ENCODE measurements at places on chromosomes 12 and 14. TPM values are rescaled to one million over a fixed set of nuclear protein-coding genes. Genes with fewer than 3 reads are reported as not detected.

DNA sequence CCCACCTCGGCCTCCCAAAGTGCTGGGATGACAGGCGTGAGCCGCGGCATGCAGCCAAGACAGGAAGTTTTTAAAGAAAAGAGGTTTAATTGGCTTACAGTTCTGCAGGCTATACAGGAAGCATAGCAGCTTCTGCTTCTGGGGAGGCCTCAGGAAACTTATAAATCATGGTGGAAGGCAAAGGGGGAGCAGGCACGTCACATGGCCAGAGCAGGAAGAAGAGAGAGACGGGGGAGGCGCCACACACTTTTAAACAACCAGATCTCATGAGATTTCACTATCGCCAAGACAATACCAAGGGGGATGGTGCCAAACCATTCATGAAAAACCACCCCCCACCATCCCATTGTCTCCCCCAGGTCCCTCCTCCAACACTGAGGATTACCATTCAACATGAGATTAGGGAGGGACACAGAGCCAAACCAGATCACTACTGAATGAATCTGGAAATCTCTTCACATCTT is 14.1 kb downstream of the CCDC63 start:
- H3K4me3 ChIP-seq, result no peak overlapping the region
- DNase-seq, result peak; percentile 93
- peak overlapping the region; percentile 98 for H3K27ac ChIP-seq
- H3K4me1 ChIP-seq, result peaks cover 46% of the 10 kb centered on the region
- H3K27me3 ChIP-seq, result no peaks in the 10 kb centered on the region

GRCh38 chr12:128794661-128795529 is 28.9 kb downstream of the SLC15A4 start:
- H3K27me3 ChIP-seq, result no peaks in the 10 kb centered on the region
- H3K4me1 ChIP-seq, result peaks cover 17% of the 10 kb centered on the region
- DNase-seq, result no peak

DNA sequence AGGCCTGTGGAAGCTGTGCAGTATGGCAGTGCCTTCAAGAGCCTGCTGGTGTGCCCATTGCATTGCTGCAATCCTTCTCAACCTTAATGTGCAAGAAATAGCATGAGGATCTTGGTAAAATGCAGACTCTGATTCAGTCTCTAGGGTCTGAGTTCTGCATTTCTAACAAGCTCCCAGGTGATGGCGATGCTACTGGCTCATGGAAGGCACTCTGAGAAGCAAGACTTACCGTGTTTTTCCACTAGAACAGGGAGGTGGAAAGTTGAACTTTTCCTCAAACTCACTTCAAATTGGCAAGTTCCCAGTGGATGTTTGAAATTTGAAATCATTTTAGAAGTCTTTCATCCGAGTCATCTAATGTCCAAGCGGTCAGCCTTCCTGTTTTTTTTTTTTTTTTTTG is 55.5 kb downstream of the MYRFL start:
- no peak overlapping the region for H3K27ac ChIP-seq
- H3K4me1 ChIP-seq, result peaks cover 10% of the 10 kb centered on the region
- no peak overlapping the region for H3K4me3 ChIP-seq
- H3K27me3 ChIP-seq, result no peaks in the 10 kb centered on the region
- H3K36me3 ChIP-seq, result no peaks in the 10 kb centered on the region
- DNase-seq, result peak; percentile 38

DNA sequence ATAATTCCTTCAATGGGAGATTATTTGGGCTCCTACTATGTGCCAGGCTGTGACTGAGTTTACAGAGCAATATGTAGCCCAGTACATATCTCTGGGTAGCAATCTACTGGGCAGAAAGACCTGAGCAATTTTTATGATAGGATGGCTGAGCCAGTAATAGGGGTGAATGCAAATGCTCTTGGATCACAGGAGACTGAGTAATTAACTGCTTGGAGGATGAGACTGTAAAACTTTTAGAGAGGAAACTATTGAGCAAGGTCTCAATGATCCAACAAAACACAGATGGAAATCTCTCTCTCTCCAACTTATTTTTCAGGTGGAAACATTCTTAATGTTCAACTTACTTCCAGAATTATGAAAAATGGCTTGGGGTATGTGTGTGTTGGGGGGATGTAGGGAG is 402.2 kb downstream of the AEBP2 start:
- no peak overlapping the region for H3K27ac ChIP-seq
- H3K4me1 ChIP-seq, result no peaks in the 10 kb centered on the region
- H3K36me3 ChIP-seq, result no peaks in the 10 kb centered on the region
- H3K27me3 ChIP-seq, result no peaks in the 10 kb centered on the region

GRCh38 chr12:130799051-130799450 is 40.0 kb downstream of the STX2 start:
- no peak overlapping the region for H3K27ac ChIP-seq
- H3K27me3 ChIP-seq, result no peaks in the 10 kb centered on the region
- H3K4me1 ChIP-seq, result no peaks in the 10 kb centered on the region
- no peak for DNase-seq
- H3K4me3 ChIP-seq, result no peak overlapping the region

DNA sequence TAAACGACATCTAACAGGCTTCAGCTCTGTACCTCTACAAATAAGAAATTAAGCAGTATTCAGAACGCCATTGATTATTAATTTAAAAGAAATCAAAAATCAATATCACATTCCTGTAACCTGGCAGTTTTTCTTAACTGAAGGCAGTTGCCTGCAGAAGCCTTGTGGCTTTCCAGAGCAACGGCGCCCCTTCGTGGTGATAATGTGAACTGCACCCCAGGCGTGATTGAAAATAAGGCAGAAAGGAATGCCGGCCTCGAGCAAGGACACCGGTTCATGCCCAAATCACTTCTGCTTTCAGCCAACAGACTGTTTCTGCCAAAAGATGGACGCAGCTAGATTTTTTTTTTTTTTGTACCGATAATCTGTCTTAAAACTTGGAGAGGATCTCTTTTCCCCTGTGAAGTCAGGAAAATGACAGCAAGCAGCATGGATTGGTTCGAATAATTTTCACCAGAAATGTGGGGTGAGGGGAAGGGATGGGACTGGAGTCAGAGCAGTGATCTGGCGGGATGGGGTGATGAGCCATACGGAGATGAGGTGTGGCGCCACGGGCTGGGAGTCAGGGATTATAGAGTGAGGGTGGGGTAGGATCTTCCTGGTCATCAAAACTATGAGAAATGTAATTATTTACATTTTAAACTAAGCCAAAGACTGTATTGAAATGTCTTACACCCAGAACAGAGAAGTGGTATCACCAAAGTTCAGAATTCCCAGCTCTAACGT is 473.0 kb downstream of the DPF3 start:
- peak; percentile 76 for DNase-seq
- H3K27ac ChIP-seq, result no peak overlapping the region
- H3K4me1 ChIP-seq, result no peaks in the 10 kb centered on the region
- H3K36me3 ChIP-seq, result no peaks in the 10 kb centered on the region
- no peaks in the 10 kb centered on the region for H3K27me3 ChIP-seq
- no peak overlapping the region for H3K4me3 ChIP-seq

- H3K4me3 ChIP-seq, result no peak overlapping the region
- no peak overlapping the region for H3K27ac ChIP-seq
- H3K27me3 ChIP-seq, result no peaks in the 10 kb centered on the region
- no peaks in the 10 kb centered on the region for H3K4me1 ChIP-seq
- no peaks in the 10 kb centered on the region for H3K36me3 ChIP-seq
- no peak for DNase-seq
Measured at GRCh38 chr12:64080319-64081007, 141.6 kb downstream of the KICS2 start.

DNA sequence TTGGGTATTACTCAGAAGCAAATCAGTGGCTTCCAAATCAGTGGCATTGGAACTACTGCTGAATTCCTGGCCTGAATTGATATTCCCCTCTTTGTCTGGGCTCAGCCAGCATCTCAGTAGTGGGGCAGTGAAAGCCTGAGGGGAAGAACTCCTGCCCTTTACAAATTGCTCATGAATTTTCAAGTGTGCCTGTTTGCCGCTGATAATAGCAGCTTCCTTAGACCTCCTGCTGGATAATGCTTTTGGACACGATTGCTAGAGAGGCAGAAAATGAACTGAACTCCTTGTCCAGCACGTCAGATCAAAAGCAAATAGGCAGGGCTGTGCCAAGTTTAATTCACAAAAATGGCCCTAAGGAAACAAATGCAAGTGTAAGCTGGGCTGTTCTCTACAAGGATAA is 91.3 kb upstream of the GZMB start:
- H3K27me3 ChIP-seq, result no peaks in the 10 kb centered on the region
- no peaks in the 10 kb centered on the region for H3K36me3 ChIP-seq
- no peak for DNase-seq
- no peak overlapping the region for H3K4me3 ChIP-seq
- no peak overlapping the region for H3K27ac ChIP-seq

FGF6 gene
- total RNA-seq, result not detected

NTF3 gene
- total RNA-seq, result 11.0 TPM

CLEC1B gene
- not detected for total RNA-seq

All from neural progenitor cell (in vitro differentiated cells).